Kasumi-1 (cell line): ENCODE measurements at places on chromosomes 2 and 18.
A peak's percentile ranks its signal among the peaks of the same experiment; 100 is the strongest.

DNA sequence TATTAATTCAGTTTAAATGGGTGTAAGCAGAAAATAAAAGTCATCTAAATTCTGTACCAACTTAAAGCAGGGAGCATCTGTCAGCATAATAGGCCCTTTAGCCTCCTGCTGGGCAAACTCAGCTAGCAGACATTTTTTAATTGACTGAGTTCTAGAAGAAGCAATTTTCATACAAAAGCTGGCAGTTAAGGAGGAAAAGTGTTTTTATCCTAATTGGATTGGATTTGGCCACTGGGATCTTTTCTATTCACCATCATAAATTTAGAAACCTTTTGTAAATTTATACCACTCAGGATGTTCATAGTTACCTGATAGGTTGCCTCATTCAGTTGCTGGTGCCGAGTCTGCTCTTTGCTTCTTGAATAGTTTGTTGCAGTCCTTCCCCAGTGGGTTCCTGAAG, 262.7 kb upstream of the FSIP2 start:
- DNase-seq, result no peak

DNA sequence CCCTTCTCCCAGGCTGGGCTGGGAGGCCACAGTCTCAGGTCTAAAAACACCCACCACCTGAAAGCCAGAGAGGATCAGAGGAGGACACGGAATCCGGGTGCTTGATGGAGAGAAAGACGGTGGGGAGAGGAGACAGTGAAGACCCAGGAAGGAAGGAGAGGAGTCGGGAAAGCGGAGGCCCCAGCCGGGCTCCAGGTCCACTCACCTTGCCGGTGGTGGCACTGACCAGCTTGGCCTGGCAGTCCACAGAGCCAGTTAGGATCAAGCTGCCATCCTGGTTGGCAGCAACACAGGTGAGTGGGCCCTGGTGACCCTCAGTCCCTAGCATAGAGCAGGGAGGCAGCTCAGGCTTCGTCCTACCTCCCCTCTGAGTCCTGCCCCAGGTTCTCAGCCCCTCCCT, 4.3 kb downstream of the AAMP start:
- no peak for DNase-seq

GRCh38 chr2:159381574-159381973, 95.1 kb upstream of the WDSUB1 start:
- DNase-seq, result peak; percentile 66

DNA sequence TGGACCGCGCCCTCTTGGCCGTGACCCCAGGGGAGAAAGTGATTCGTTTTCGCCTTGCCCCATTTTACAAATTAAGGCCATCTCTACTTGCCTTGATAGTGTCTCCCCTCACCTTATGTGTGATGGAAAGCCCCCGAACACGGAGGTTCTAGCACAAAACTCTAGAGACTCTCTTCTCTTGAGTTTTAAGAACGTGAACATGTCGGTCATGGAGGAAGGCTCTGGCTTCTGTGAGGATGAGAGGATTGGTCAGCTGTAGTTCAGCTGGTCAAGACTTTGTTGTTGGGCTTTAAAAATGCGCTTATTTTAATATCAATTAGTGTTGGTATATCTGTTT, 828 bp downstream of the DYNC1I2 start:
- peak; percentile 48 for DNase-seq

DNA sequence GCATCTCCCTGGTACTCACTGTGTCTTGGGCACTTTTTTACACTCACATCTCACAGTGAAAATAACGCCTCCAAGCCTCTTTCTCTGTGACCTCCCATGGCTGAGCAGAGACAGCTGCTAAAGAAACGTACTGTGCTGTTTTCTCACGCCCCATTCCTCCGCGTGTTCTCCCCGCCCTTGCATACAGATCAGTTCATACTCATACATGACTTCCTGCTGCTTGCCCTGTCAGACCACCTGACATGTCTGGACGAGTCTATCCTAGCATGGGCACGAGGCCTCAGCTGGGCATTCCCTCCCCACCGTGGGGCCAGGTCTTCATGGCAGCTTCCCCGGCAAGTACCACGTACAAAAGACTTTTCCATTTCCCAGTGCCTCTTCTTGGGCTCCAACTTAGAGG, 21.2 kb upstream of the IL1A start:
- no peak for DNase-seq

DNA sequence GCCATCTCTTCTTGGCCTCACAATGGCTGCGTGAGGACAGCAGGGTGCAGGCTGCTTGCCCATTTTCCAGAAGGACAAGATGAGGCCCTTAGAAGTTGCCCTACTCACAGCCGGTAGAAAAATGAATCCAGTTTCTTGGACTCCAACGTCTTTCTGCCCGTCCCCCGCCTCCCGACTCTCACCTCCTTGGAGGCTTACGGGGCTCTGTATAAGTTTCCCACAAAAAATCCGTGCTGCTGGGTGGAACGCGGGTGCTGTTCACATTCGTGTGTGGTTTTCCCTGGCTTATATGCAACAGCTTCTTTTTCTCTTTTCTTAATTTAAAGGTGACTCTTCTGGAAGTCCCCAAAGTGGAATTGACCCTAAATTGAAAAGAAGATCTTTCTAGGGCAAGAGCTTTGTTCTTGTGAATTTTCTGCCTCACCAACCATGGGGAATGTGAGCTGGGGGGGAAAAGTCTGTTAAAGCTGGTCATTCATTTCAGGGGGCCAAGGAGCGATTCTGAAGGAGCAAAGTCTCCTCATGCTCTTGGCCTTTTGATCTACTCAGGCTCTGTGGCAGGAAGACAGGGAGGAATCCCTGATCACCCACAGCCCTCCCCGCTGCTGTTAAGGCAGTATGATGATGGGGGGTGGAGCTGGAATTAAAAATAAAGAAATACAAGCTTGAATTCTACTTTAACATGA, 51.3 kb downstream of the DDX1 start:
- DNase-seq, result no peak

DNA sequence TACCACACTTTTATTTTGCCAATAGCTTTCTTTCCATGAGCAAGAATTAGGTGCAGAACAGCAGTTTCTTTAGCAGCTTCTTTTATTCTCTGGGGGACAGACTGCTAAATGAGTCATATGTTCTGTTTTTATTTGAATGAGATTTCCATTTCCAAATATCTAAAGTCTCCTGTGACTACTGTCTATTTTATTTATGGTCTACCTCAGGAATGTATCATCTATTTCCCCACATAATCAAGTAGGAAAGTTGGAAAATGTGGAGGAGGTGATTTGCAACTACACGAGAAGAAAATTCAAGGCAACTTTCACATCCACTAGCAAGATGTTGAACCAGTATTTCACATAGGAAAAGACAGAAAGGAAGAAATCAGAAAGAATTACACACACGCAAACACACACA, 139.9 kb upstream of the MEX3C start:
- no peak for DNase-seq

DNA sequence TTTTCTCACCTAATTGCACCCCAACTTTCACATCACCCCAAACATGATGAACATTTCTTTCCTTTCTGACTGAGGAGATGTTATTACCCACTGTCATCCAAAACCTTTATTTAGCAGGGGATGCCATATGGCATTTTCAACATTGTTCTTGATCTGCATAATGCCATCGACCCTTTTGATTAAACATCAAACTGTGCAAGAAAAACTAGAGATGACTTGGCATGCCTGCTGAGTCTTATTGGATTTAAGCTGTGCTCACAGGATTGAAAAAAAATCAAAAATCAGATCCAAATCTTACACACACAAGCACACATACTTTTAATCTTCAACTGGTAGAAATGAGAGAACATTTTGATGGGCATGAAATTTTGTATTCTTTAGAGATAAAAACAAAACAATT, 536.0 kb downstream of the TMX3 start:
- no peak for DNase-seq

GRCh38 chr2:99984799-99985515, 157.4 kb downstream of the AFF3 start:
- no peak for DNase-seq

DNA sequence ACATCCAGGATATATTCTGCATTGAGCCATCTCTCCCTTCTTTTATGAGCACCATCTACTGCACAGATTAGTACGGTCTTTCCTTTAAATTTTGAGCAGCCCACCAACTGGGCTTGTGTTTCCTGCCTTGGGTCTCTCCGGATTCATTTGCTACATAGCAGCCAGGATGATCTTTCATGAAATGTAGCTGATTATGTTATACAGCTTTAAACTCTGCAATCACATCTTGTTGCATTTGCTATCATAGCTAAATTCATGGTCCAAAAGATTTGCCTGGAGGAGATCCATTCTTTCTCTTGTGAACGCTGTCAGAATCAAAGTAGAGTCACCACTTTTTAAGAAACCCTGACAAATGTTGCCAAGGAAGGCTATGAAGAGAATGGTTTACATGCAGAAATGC, 215.1 kb upstream of the LRRTM4 start:
- DNase-seq, result no peak

GRCh38 chr2:12718015-12718671, 1.4 kb downstream of the TRIB2 start:
- peak; percentile 4 for DNase-seq

GRCh38 chr2:197940382-197940781, 136.0 kb downstream of the PLCL1 start:
- DNase-seq, result no peak

DNA sequence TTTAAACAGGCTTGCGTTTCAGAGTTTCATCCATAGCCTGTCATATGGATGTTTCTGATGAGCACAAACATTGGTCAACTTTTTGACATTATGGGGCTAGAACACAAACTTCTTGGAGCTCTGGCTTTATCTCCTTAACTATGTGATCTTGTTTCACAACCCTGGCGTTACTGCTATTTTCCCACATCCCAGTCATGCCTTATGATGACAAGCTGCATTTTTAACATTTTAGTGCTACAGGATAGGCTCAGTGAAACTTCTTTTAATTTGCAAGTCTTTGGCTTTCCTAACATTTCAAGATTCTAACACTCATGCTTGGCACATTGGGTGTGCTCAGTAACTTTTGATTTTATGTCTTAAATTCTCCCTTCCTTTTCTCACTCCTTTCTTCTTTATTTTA, 21.0 kb upstream of the PDE1A start:
- DNase-seq, result no peak

GRCh38 chr2:187918996-187919821, 365.0 kb upstream of the TFPI start:
- DNase-seq, result no peak

- no peak for DNase-seq
These were observed 1557.2 kb upstream of the ZEB2 start for GRCh38 chr2:146077156-146077555.

DNA sequence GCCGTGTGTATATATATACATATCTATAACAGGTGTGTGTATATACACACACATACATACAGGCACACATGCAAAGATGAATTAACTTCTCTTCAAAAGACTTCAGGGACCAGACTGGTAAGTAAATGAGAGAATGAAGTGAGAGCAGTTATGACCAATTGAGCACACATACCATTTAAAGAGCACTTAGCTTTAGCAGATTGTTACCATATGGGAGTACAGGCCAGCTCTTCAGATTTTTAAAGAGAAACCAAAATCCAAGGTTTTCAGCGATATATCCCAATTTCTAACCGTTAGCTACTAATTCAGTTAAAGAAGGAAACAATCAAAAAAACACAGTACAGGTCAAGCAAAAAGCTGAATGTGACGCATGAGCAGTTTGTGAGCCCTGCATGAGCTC, 23.7 kb downstream of the INPP1 start:
- DNase-seq, result no peak

DNA sequence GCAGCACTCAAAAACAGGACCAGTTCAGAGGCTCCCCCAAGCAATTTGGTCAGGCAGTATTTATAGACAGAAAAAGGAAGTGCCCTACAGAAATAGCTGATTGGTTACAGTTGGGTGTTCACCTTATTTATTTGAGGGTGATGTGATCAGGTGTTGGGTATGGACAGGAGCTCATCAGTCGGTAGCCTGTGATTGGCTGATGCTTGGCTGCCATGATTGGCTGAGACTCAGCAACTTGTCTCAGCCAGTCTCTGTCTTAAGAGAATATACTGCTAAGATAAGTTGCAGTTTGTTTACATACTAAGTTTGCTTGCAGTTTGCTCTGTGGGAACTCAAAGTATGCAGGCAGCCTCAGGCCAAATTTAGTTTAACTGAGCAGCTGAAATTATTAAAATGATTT, 9.4 kb downstream of the ABCG8 start:
- DNase-seq, result no peak

GRCh38 chr2:23385748-23386338, 864 bp downstream of the KLHL29 start:
- DNase-seq, result no peak

DNA sequence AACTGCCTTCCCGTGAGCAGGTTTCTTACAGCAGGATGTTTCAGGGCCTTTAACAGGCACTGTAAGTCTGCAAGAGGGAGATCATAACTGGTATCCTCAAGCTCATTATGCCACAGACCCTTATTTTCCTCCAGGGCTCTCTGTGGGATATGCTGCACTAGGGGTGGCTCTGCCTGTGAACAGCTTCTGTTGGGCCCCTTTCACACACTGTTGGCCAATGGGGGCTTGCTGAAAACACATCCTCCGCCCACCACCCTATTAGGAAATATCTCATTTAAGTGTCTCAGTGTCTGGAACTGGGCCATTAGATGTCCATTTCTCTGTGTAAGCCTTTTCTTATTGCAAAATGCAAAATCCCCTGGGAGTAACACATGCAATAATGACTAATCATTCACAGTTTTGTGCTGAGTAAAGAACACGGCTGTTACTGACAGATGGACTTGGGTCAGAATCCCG, 414.3 kb upstream of the HS6ST1 start:
- DNase-seq, result peak; percentile 4

GRCh38 chr2:112740527-112740926, 19.7 kb downstream of the NT5DC4 start:
- DNase-seq, result no peak

GRCh38 chr18:55811925-55812324, 223.9 kb upstream of the TCF4 start:
- DNase-seq, result no peak
